ENCODE measurements at places on chromosomes 2 and 18. TPM values are rescaled to one million over a fixed set of nuclear protein-coding genes. Genes with fewer than 3 reads are reported as not detected.

HOXD8 gene
- not detected for total RNA-seq

DSC3 gene
- not detected for total RNA-seq

LYG1 gene
- total RNA-seq = 1.3 TPM

GRCh38 chr18:42588786-42589185 is 526.7 kb downstream of the RIT2 start:
- no peak overlapping the region for H3K4me3 ChIP-seq
- no peak for DNase-seq
- H3K27ac ChIP-seq = no peak overlapping the region
- no peaks in the 10 kb centered on the region for H3K36me3 ChIP-seq

DNA sequence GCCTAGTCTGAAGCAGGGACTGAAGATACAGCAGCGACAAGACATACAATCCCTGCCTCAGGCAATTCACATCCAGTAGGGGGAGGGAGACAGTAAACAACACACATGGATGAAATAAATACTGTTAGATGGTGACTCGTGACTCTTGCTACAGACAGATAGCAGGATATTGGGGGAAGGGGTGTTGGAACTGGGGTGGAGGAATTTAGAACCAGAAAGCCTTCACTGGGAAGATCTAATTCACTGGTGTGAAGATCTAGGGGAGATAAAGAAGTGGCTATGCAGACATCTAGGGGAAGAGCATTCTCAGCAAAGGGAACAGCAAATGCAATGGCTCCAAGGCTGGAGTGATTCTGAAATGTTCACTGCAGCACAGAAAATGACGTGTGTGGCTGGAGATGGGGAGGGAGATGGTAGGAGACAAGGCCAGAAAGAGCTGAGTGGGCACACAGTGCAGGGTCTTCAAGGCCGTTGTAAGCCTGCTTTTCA is 52.6 kb upstream of the TMEM163 start:
- DNase-seq = no peak
- no peak overlapping the region for H3K27ac ChIP-seq
- no peaks in the 10 kb centered on the region for H3K27me3 ChIP-seq
- H3K4me1 ChIP-seq = peaks cover 6% of the 10 kb centered on the region

DNA sequence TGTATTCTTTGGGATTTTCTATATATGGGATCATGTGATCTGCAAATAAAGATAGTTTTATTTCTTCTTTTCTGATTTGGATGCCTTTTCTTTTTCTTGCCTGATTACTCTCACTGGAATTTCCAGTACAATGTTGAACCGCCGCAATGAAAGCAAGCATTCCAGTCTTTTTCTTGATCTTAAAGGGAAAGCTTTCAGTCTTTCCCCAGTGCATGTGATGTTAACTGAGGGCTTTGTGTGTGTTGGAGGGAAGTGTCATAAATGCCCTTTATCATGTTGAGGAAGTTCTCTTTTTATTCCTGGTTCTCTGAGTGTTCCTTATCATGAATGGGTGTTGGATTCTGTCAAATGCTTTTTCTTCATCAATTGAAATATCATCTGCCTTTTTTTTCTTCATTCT is 16.9 kb upstream of the CYBRD1 start:
- DNase-seq = no peak
- H3K4me1 ChIP-seq = peaks cover 4% of the 10 kb centered on the region
- H3K27me3 ChIP-seq = peaks cover 2% of the 10 kb centered on the region
